Liver (tissue), 10 donors: ENCODE measurements at places on chromosomes 13 and 19. TPM values are rescaled to one million over a fixed set of nuclear protein-coding genes. Genes with fewer than 3 reads are reported as not detected.

The CPAMD8 gene
- 1.0 TPM for total RNA-seq

The ATP4B gene
- total RNA-seq = not detected

The NLRP9 gene
- total RNA-seq = not detected

The ZNF709 gene
- 1.9 TPM for total RNA-seq

DNA sequence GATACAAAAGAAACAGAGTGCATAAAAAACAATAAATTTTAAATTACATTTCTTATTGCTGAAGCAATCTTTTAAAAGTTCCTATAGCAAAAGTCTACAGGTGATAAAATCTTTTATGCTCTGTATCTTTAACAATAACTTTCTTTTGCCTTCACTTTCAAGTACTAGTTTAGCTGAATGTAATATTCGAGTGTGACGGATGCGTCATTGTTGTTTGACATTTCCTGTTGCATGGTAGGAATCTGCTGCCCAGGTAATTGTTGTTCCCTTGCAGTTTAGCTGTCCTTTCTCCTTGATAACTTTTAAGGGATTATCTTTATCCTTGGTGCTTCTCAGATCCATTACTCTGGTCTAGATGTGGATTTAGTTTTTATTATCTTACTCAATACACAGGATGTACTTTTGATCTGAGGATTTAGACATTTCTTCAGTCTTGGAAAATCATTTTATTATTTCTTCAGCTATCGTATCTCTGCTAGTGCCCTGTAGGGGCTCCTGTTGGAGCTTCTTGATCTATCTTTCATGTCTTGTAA, 2.1 kb upstream of the CPB2 start:
- H3K4me1 ChIP-seq = peaks cover 2% of the 10 kb centered on the region
- H3K36me3 ChIP-seq = no peaks in the 10 kb centered on the region
- H3K27me3 ChIP-seq = no peaks in the 10 kb centered on the region
- DNase-seq = no peak

DNA sequence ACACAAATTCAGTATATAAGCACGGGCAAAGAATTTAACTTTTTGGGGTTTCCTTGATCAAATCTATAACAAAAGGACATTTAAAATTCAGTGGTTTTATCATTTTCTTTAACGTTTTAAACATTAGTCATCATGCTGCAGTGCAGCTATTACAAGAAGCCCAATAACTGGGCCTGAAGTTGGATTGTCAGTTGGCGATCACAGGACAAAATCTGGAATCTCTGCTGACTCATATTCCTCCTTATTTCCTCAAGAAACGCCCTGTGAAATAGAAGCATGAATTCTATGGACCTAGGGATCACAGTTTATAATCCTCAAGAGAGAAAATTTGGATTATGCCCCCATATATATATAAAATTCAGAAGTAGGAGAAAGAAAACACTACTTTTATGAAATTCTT, 971.6 kb upstream of the MIR17HG start:
- H3K4me1 ChIP-seq = no peaks in the 10 kb centered on the region
- no peaks in the 10 kb centered on the region for H3K27me3 ChIP-seq
- no peak for DNase-seq
- no peak overlapping the region for H3K4me3 ChIP-seq

DNA sequence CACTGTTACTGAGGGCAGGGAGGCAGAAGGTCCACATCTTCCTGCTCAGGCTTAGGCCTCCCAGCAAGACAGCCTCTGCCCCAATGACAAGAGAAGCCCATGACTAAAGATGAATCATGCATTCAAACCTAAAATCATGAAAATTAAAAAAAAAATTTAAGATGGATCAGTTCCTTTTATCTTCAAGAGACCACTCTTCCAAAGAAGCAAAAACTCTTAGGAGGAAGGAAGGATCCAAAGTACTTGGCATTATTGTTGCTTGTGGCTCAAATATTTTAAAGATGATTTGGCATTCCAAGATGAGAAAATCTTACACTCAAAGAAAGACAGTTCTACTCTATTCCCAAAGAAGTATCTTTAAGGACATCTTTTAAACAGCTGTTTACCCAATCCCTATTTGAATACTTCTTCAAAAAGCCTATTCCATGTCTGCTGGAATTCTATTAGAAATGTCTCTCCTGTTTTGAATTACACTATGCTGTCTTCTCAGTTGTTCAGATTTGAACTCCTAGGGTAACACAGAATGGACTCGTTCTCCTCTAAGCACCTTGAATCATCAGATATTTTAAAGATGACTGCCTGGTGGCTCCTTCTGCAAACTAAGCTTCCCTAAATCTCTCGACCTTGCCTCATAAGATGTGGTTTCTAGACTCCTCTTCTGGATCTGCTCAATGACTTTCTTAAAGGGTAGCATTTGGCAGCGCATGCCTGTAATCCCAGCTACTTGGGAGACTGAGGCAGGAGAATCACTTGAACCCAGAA, 7.0 kb downstream of the SERP2 start:
- no peak overlapping the region for H3K4me3 ChIP-seq
- peaks cover 16% of the 10 kb centered on the region for H3K4me1 ChIP-seq
- no peaks in the 10 kb centered on the region for H3K36me3 ChIP-seq
- no peaks in the 10 kb centered on the region for H3K27me3 ChIP-seq
- H3K27ac ChIP-seq = no peak overlapping the region

DNA sequence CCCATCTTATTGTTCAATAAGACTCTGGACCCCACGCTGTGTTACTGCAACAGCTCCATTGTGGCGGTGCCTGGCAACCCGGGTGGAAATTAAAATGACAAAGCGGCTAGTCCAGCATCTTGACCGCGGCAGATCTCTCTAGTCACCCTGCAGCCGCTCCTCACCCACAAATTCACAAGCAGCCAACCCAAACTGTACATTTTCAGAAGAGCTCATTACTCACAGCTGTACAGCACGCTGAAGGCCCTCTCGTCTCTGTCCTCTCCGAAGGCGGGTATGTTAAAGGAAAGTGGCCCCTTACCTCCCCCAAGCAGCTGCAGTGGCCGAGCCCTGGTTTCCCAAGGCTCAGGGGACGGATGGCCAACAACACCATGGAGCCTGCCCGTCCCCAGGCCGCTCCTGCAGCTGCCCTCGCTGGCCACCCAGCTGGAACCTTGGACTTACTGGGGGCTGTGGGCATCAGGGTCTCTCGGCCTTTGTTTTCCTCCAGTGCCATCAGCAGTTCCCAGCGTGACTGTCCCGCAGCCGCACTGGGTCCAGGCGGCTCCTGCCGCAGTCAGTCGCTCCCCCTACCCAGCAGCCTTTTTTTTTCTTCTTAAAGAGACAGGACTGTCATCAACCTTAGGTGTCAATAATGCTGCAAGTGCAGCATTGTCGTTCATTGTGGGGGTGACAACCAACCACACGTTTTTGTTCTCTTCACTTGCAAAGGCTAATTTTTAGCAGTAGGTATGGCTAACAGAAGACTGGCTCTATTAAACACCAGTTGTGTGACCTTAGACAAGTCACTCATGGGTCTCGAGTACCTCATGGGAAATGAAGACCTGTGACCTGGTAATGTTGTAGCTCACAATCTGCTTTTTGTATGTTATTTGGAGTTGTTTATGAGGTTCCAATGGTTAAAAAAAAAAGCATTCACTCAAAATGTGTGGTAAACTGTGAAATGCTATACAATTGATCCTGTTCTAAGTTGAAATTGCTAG, at the start of gene SACS:
Gene SACS, minus strand, starts transcription at position 532 of the 983 bp plus-strand sequence. CDS start 22,463 bp downstream, outside the sequence.
- H3K4me1 ChIP-seq = no peaks in the 10 kb centered on the region
- H3K36me3 ChIP-seq = no peaks in the 10 kb centered on the region
- H3K4me3 ChIP-seq = peak within 1 kb of the TSS; percentile 2
- no peak for DNase-seq
- peaks cover 3% of the 10 kb centered on the region for H3K27me3 ChIP-seq
